ENCODE measurements at places on chromosomes 7 and 10. TPM values are rescaled to one million over a fixed set of nuclear protein-coding genes. Genes with fewer than 3 reads are reported as not detected.

- no peak for DNase-seq
These were observed 167.6 kb upstream of the INSYN2A start for GRCh38 chr10:127364034-127364433.

DNA sequence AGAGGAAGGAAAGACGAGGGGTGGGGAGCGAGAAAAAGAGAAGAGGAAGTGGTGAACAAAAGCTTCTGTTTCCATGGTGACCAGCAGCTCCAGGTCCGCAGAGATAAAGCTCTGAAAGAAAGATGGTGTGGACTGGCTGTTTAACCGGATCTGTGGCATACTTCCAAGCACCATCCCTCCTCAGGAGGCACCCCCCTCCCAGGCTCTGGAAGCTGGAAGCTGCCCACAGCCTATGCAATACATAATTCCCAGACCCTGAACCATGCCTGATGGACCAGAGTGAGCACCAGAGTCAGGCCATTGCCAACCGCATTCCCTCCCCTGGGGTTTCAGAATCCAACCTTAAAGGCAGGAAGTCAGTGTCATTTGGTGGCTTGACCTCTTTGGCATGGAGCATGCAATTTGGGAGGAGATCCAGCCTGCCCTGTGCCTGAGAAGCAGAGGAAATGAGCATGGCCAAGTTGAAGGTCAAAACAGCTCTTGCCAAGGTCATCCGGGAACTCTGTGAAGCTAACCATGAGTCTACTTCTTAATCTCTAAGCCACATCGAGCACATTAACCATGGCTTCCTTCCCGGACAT is 22.2 kb upstream of the CPXM2 start:
- peak; percentile 22 for DNase-seq

GRCh38 chr10:118764195-118764594 is 9.4 kb upstream of the CACUL1 start:
- DNase-seq: no peak

DNA sequence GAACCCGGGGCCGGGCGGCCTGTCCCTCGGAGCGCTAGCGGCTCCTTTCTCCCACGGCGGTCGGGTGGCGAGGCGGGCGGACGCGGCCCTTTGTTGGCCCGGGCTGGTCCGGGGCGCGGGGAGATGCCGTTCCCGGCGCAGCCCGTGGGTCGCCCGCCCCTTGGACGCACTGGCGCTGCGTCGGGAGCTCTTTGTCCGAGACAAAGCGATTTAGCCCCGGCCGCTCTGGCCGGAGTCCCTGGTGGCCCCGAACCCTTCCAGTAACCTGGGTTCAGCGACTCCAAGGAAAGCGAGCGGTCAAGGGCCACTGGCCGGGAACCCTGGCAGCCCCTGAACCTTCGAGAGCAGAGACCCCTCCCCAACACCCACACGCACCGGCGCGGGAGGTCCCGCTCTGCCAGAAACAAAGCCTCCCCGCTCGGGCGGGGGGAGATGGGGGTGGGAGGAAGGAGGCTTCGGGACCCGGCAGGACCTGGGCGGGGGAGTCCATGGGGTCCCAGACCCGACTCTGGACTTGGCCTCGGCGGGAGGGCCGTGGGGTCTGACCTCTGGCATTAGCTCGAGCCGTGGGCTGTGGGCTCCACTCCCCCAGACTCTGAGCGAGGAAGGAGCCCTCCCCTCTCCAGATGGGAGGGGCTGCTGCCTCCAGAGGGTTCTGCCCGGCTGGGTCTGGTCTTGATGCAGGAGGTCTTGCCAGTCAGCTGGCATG is 836 bp downstream of the DPYSL4 start:
- no peak for DNase-seq

GRCh38 chr7:141664450-141664849 is 37.5 kb downstream of the DENND11 start:
- DNase-seq: no peak

GRCh38 chr7:108284349-108285002 is 154.3 kb upstream of the LAMB4 start:
- no peak for DNase-seq

HEPACAM2 gene
- total RNA-seq: not detected

TMEM176B gene
- 0.37 TPM for total RNA-seq

All from OCI-LY7 (cell line).